ENCODE measurements at places on chromosomes 7 and 10.

DNA sequence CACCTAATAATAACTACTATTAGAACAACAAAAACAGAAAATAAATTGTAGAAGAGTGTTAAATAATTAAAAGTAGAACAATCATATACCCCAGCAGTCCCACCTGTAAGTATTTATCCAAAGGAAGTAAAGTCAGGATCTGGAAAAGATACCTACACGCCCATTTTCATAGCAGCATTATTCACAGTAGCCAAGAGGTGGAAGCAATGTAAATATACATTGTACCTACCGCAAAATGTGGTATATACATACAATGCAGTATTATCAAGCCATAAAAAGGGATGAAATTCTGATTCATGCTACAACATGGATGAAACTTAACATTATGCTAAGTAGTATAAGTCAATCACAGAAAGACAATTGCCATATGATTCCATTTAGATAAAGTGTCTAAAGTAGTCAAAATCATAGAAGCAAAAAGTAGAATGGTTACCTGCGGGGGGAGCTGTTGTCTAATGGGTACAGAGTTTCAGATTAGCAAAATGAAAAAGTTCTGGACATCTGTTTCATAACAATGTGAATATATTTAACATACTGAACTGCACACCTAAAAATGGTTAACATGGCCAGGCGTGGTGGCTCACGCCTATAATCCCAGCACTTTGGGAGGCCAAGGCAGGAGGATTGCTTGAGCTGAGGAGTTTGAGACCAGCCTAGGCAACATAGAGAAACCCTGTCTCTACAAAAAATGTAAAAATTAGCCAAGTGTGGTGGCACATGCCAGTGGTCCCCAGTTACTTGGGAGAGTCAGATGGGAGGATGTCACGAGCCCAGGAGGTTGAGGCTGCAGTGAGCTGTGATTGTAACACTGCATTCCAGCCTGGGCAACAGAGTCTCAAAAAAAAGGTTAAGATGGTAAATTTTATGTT lies 6.0 kb upstream of the TMED4 start:
- peak; percentile 59 for DNase-seq

DNA sequence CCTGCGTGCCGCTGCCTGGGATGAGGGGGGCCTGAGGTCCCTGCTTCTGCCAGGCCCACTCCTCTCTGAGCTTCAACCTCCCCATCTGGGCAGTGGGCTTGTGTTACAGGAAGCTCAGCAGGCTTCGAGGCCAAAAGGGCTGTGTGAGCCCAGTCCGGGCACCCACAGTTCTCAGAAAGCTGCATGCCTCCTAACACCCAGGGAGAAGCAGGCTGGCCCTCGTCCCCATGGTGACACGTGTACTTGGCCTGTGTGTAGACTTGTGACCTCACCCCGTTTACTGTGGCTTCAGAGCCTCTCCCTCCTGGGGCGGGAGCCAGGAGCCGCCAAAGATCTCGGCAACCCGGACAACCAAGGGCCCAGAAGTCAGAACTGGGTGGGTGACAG lies 2.2 kb upstream of the GRIFIN start:
- DNase-seq, result peak; percentile 80

DNA sequence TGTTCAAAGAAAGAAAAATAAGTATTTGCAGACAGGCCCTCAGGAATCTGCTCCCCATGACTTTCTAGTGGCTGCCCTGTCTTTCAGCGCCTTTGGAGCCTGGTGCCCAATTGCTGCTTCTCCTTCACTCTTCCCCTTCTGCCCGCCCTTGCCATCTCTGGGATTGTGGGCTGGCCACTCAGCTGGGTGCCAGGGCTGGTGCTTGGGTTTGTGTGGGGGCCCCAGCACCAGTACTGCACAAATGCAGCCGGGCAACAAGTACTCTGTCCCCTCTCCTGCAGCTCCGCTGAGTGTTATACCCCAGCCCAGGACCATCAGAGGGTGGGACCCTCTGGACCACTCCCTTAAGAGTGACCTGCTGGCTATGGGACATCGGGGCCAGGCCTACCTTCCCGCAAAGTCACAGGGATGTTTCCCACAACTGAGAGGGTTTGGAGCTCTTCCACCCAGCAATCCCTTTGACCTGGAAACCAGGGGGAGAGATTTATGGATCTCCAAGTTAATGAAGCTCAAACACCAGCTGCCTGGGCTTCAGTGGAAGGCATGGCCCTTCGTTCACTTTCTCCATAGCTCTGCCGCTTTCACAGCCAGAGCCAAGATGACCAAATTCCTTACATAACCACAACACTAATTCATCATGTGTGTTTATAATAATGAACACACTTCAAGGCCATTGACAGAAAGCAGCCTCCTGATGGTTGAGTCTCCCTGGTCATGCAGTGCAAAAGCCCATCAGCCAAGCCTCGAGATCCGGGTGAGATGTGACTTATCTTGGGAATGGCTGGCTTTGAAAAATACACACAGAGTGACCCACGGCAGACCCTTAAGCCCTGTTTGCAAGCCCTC lies 313.9 kb upstream of the ZNF32 start:
- peak; percentile 6 for DNase-seq

GRCh38 chr7:28018020-28018419 lies 162.6 kb downstream of the JAZF1 start:
- no peak for DNase-seq

DNA sequence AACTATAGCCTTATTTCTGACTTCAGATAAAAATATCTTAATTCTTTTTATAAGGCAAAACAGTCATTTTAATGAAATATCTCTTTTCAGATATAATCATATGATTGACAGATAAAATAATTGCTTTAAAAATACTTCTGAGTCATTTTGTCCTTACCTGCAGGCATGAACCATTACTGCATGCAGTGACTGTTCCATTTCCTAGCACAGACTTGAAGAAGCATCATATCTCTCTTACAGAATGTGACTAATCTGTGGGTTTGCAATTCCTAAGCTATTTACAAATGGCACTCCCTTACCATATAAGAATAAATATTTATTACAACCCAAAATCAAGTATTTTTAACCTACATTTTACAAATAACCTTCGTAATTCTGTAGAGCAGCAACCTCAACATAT lies 120.7 kb downstream of the SRPK2 start:
- no peak for DNase-seq

- no peak for DNase-seq
Observed at GRCh38 chr7:135711139-135711469, 16.9 kb downstream of the SLC13A4 start.

GRCh38 chr10:19791032-19791431 lies 25.2 kb upstream of the PLXDC2 start:
- DNase-seq, result no peak

GRCh38 chr10:79012567-79012966 lies 56.2 kb upstream of the ZMIZ1 start:
- no peak for DNase-seq

- DNase-seq, result no peak
Observed at GRCh38 chr10:3206511-3207157, 34.1 kb upstream of the PITRM1 start.

GRCh38 chr10:93336110-93336509 lies 146.0 kb downstream of the MYOF start:
- no peak for DNase-seq

DNA sequence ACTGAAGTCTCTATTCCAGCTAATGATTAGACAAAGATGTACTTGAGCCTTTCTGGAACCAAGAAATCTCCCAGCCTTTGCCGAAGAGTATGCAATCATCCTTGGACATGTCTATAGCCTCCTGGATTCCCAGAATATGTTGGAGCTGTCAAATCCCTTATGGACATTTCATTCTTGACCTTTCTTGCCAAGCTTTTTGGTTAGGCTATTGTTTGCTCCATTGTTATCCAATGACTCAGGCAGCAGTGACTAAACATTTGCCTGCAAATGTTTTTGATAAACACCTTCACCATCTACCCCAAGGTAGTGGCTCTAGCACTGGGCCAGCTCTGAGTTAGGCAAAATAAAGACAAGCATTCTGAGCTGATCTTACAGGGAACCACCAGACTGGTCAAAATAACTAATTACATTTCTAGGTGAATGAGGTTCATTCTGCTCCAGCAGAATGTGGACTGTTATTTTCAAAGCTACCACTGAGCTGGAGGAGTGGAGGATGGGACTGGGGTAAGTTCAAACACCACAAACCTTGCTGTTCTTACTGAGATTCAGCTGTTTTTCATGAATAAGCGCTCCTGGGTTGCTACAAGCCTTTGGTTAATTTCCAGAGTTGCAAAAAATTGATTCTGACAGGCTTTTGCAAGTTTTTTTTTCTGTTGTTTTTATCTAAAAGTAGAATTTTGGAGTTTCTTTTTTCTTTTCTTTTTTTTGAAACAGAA lies 81.0 kb downstream of the TMEM270 start:
- DNase-seq, result no peak

- no peak for DNase-seq
Observed at GRCh38 chr7:141497391-141497790, 53.8 kb upstream of the AGK start.

GRCh38 chr10:122733931-122734665 lies 34.5 kb upstream of the C10orf120 start:
- DNase-seq, result no peak

- DNase-seq, result no peak
Observed at GRCh38 chr10:58219875-58220274, 47.8 kb downstream of the IPMK start.

DNA sequence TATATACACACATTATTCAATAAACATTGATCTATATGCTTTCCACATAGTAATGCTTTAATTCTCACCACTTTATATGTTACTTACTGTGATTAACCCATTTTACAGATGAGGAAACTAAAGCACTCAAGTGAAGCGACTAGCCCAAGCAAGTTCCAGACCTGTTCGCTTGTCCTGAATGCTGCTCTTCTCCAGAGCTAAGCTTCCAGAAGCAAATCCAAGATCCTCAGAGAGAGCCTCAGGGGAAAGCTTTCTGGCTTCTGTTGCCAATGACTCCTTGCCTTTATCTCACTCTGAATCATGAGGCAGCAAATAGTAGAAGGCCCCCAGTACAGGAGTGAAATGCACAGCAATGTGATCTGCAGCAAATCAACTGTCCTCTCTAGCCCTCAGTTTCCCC lies 32.2 kb downstream of the XPNPEP1 start:
- DNase-seq, result no peak

GRCh38 chr7:40765639-40766038 lies 630.8 kb downstream of the SUGCT start:
- DNase-seq, result no peak

GRCh38 chr10:14954001-14954770 lies at the start of gene DCLRE1C:
Gene DCLRE1C (minus strand): TSS chr10:14954096. CDS start chr10:14954010, 86 bp downstream.
- DNase-seq, result peak; percentile 96

DNA sequence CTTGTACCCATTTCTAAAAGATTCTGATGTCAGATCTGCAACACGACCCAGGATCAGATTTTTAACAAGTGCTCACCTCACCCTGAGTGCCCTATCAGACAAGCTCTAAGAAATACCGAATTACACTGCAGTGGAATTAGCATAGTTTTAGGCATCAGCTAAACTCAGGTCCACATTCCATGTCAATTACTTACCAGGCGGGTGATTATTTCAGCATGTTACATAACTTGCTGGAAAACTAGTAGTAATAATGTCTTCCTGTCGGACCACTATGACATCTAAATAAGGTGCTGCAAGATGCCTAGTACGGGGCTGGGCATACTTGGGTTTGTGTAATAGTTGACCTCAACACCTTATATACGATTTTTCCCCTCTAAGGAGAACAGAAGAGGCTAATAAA lies 21.0 kb downstream of the TRIL start:
- DNase-seq, result no peak

GRCh38 chr7:82578430-82578829 lies 134.9 kb upstream of the CACNA2D1 start:
- DNase-seq, result peak; percentile 20

DNA sequence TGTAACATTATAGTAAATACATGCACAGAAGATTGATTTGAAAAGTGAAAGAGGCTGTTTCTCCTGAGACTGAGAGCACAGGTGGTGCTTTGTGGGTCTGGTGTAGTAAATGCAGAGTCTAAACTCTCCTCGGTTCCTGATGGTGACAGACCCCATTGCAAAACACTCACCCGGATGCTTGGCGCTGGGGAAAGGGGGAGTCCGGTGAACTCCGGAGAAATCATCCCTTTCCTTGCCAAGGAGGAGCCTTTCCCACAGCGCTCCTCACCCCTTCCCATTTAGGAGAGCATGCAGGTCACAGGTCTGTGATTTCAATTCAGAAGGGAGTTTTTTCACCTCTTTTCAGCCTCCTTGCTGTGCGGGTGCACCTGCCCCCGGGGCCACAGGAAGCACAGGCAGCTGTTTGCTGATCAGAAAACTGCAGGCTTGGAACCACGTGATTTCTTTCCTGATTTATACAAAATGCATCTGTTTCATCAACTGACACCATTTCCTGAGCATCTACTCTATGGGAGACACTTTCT lies 75.6 kb upstream of the LYZL2 start:
- DNase-seq, result no peak

DNA sequence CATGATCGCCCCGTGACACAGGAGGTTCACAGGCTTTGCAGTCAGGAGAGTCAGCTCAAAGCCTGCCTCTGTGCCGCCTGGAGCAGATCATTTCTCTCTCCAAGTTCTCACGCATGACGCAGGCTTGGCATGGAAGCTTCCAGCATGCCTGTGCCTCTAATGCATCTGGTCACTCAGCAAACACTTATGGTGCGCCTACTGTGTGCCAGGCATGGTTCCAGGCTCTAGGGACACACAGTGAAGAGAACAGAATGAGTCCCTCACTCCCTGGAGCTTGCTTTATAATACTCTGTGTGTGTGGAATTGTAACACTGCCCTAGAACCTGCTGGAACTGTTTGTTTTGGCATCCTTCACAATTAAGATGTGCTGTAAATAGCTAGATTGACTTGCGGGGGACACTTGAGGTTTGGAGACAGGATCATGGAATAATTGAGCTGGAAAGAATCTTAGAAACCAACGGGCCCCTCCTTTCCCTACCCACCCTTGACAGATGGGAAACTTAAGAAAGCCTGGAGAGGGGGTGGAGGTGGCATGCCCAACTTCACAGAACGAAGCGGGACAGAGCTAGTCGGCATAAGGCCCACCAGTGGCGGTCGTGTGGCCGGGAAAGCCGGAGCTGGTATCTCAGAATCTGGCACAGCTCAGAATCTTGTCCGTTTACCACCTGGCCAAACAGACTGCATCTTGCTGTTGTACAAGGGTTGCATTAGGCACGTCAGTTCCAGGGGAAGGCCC lies 4.6 kb upstream of the MYH16 start:
- no peak for DNase-seq

- no peak for DNase-seq
Observed at GRCh38 chr10:132249824-132250375, 57.9 kb downstream of the STK32C start.

- no peak for DNase-seq
Observed at GRCh38 chr7:130942211-130942964, 208.4 kb upstream of the KLF14 start.

Data from femur (tissue), 1 donor.